Ecto neural progenitor cell (in vitro differentiated cells): ENCODE measurements at places on chromosomes 6 and 20.
A peak's percentile ranks its signal among the peaks of the same experiment; 100 is the strongest.

DNA sequence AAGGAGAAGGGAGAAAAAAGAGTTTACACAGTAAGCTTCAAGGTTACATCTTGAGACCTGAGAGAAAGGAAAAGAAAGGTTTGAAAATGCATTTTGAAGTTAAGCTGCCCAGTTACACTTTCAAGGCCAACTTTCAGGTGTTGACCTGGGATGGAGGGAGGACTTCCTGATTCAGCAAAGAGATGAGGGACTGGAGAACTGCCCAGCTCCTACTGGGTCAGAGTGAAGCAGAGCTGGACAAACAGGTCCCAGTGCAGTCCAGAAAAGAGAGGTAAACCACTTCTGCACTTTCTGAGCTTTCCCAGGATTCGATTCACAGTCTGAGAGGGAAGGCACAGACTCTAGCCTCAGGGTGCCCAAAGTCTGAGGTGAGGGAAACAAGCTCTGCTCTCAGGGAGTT lies 6.0 kb upstream of the TJAP1 start:
- no peak for DNase-seq

GRCh38 chr6:115969207-115969929 lies 91.3 kb downstream of the FRK start:
- DNase-seq = peak; percentile 51

- DNase-seq = no peak
Measured at GRCh38 chr6:134293659-134294161, 24.2 kb downstream of the SGK1 start.

GRCh38 chr6:87161299-87161698 lies 5.9 kb downstream of the ZNF292 start:
- DNase-seq = no peak

DNA sequence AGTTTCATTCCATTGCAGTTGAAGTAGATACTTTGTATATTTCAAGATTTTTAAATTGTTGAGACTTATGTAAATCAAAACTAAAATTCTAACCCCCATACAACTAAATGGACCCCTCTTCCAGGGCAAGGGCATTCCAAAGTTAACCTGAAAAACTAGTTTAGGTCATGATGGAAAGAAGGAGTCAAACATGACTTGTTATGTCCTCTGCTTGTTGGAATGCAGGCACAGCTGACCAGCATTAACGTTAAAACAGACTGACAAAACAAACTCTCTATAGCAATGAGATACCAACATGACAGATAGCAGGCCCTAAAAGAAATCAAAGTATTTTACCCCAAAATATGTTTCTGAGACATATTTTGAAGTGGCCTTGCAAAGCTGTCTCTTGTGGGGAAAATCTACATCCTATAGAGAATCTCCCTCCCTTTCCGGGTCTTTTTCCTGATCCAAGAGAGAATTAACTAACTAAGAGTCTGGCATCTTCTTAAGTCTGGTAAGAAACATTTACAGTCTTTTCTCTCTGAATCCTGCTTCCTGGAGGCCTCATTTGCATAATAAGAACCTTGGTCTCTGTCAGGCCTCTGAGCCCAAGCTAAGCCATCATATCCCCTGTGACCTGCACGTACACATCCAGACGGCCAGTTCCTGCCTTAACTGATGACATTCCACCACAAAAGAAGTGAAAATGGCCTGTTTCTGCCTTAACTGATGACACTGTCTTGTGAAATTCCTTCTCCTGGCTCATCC lies 124.3 kb upstream of the ATXN1 start:
- DNase-seq = no peak

- no peak for DNase-seq
Measured at GRCh38 chr6:33901822-33902456, 98.1 kb upstream of the MLN start.

DNA sequence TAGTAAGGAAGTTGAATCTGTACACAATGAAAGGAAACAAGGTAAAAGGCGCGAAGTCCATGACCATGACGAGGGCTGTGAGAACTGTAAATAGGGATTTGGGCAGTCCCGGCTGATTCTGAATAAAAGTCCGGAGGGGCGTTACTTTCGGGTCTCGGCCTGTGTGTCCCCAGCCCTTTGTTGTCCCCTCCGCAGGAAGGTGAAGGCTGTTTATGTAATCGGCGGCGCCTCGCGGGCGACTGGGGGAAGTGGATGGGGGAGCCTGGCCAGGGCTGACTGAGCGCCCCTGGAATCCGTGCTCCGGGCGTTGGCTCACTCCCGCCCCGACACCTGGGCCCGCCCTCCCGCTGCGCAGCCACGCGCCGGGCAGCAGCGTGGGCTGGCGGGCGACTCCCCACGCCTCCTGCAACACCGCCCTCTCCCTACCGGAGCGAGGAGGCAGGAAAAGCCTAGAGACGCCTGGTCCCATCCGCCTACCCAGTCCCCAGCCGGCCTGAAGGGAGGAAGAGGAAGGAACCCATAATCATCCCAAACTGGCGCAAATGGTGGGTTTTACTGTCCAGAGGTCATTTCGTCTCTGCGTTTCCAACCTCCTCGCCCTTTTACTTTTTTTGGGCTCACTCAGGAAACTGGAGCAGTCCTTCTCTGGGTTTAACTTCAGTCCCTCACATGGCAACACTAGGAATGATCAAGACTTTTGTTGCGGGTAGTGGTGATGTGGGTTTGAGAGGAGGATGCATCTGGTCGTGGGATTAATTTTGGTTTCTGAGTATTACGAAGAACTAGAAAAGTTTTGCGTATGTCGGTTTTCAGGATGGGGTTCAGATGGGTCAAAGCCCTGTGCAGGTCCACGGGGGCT lies 12.1 kb downstream of the TRIM31 start:
- peak; percentile 56 for DNase-seq

DNA sequence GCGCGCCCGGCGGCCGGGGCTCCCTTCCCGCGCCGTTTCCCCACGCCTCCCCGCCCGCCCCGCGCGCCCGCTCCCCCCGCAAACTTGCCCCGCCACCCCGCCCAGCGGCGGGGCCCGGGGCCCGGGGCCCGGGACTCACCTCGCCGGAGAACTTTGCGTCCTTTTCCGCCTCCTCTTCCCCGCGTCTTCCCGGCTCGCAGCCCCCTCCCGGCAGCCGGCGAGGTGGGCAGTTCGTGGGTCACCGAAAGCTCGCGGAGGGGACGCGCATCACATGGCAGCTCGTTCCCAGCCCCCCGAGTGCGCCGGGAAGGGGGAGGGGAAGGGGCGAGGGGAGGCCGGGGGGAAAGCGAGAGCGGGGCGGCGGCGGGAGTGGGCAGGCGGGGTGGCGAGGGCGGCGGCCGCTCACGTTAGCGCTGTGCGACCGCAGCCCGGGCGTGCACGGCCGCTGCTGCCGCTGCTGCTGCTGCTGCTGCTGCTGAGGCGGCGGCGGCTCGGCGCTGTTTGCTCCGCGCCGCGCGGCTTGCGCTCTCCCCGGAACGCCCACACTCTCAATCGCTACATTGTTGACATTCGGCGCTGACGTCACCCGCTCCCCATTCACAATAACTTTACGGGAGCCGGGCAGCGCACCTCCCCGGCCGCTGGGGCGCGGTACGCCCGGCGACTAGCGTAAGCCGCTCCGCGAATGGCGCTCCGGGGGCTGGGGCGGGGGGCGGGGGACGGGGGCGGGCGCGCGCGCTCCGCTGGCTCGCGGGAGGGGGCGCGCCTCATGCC lies at the start of gene BACH2:
TSS of gene BACH2 (minus strand) at position 503 of the 774 bp plus-strand sequence. CDS start 287,999 bp downstream, outside the sequence.
- peak; percentile 94 for DNase-seq

DNA sequence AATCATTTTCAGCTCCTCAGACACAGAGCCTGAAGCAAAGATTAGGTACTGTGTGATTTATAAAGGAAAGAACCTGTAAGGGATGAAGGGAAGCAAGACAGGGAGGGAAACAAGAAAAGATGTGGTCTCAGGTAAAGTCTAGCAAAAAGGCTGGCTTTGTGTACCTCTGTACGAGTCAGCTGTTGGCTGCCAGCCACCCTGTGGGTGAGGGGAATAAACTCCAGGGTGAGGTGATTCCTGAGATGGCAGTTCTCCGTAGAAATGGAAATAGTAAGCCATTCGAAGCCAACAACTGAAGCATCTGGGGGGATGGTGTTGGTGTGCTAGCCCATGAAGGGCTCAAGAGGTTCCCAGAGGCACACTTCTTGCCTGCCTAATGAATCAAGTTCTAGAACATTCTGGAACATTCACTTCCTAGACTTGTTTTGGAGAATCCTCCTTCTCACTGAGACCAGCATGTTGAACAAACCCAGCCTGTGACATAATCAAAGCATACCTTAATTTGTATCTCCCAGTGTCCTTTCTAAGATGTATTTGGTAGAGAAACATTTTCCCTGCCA lies 10.6 kb upstream of the TTPAL start:
- no peak for DNase-seq

DNA sequence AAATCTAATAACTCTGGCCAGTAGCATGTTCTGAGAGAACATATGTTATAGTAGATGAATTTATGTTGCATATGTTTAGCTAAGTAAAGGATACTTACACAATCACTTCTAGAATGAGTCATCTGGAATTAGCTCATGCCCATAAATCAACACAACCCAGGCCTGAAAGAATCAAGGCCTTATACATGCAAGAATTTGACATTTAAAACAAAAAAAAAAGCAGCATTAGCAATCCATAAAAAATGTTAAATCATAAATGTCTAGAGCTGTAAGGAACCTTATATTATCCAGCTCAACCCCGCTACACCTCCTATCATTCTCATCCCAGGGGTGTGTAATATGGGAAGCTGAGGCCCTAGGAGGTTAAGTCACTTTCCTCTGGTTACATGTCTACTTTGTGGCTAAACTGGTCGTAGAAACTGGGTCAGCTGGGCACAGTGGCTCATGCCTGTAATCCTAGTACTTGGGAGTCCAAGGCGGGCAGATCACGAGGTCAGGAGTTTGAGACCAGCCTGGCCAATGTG lies 105.2 kb upstream of the CARMIL1 start:
- no peak for DNase-seq

- no peak for DNase-seq
Measured at GRCh38 chr6:167833396-167833763, 6.7 kb downstream of the AFDN start.

DNA sequence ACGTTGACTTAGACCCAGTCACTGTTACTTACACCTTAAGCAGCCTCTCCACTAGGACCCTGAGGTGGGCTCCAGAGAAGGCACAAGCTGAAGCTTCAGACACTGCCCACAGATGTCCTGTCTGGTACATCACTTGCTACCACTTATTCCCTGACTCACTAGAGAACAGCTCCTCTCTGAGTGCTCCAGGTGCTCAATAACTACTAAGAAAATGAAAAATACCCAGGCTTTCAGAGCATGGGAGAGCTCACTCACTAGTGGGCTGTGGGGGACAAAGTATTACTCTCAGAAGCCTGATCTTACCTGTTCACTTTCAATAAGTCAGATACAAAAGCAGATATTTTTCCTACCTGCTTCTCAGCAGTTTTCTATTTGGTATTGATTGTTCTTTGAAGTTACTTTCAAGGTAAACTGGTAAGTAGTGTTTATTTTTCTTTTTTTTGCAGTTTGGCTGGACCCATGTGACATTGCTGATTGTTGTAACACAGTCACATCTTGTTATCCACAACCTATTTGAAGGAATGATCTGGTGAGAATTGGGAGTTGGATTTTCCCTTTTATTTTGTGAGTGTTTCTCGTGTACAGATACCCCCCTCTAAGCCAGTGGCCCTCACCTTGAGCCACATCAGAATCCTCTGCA lies 55.9 kb downstream of the CDS2 start:
- no peak for DNase-seq
